ENCODE measurements at places on chromosomes 7 and 10.

DNA sequence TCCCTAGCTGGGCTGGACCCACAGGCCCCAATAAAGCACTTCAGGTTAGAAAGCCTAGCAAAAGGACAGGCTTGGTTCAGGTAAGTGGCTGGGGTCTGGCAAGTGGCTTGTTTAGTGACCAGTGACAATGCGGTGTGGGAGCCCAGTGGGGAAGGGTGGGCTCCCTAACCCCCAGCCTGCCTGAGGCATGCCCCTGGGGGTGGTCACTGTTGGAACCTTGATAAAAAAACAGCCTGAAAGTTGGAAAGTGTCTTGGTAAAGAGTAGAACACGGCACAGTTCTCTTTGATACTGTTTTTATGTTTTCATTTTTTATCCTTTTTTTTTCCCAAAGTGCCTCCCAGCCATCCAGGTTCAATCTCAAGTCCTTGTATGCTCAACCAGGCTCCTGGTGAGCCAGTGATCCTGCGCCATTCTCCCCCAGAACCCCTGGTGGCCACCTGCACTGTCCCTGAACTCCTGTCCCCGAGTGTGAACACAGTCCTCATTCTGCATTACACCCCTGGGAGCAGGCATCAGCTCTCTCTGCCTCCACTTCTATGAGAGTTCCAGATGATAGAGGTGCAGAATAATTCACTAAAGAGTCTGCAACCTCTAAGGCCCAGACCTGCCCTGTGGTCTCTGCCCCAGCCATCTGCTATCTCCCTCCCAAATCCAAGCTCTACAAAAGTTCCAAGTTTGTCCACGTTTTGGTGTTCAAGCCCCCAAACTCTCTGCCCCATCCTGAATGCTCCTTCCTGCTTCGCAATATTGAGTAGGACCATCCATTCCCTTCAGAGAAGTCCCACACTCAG is 15.0 kb upstream of the CXCL12 start:
- no peak for DNase-seq

GRCh38 chr10:106935978-106936451 is 228.5 kb downstream of the SORCS1 start:
- DNase-seq = no peak

GRCh38 chr7:150398108-150398964 is 19.2 kb downstream of the ZNF775 start:
- DNase-seq = no peak

- DNase-seq = no peak
These were observed 668.6 kb downstream of the NRG3 start for GRCh38 chr10:82543631-82544030.

DNA sequence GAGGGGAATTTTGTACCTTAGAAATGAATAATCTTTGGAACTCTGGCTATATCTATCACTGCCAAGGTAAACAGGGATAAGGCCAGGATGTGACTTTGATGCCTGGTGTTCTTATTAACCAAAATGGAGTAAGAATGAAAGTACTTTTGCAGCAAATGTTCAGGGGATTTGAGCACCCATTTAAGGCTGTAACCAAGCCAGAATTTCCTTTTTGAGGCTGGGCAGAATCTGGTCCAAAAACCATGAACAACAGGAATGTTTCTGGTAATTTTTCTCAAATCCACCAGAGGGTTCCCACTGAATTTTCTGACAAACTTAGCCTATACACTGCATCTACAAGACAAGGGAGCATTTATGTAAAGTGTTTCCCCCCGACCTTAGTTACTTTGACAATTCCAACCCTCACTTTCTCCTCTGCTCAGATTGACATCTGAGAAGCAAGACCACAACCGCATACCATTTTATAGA is 120.6 kb downstream of the BAMBI start:
- no peak for DNase-seq

GRCh38 chr10:58963723-58964124 is 212.7 kb upstream of the PHYHIPL start:
- DNase-seq = no peak

GRCh38 chr10:97025613-97026242 is 160.0 kb downstream of the SLIT1 start:
- DNase-seq = no peak

GRCh38 chr10:48934672-48935501 is 4.8 kb downstream of the LRRC18 start:
- no peak for DNase-seq

DNA sequence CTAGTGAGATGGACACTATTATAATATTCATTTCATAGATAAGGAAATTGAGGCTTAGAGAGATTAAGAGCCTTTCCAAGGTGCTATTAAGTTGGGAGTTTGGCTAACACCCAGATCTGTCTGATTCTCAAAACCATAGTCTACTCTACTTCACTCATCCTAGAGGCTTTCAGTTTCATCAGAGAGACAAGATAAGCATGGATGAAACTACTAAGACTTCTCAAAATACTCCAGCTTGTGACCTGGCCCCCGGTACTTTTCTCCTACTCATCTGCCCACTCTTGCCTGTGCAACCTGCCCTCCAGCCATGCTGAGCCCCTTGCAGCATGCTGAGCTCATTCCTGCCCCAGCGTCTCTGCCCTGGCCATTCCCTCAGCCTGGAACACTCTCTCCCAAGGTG is 12.2 kb upstream of the SLC35B4 start:
- no peak for DNase-seq

- DNase-seq = no peak
These were observed 695 bp upstream of the RBM28 start for GRCh38 chr7:128344431-128344774.

GRCh38 chr10:21340331-21340730 is 185.2 kb downstream of the SKIDA1 start:
- DNase-seq = no peak

DNA sequence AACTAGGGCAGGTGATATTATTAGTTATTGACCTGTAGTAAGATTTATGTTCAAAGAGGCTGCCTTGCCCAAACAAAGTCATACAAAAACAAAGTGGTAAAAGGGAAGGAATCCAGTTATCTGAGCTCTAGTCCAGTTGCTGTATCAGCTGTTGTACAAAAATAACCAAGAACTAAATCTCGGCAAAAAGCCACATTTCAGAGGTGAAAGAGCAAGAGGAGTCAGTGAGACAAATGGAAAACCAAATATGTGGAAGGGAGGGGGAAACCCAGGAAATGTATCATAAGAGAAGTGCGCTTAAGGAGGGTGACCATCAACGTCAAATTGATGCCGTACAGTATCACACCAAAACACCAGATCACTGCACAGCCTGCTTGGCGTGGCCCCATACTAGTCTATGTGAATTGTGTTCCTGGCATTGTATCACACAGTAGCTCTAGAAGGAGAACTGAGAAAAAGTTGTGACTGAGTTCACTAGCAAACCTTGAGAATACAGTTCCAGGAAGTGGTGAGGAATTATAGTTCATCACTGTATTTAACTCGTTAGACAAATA is 6.4 kb downstream of the AGBL3 start:
- DNase-seq = no peak

DNA sequence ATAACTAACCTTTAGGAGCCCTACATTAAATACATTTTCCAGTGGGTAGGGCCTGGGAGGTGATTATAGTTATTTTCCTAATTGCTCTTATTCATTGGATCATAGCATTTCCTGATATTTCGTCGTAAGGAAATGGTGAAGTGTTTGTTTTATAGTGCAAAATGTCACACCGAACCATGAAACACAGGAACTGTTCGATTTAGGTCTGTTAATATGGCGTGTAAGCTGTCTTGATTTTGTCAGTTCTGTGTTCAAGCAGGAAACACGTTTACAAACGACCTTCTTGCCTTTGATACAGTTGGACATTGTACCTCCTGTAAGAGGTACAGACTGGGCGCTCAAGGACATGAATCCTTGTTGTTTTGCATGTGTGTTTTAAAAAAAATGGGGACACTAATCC is 14.8 kb downstream of the RBM17 start:
- no peak for DNase-seq

DNA sequence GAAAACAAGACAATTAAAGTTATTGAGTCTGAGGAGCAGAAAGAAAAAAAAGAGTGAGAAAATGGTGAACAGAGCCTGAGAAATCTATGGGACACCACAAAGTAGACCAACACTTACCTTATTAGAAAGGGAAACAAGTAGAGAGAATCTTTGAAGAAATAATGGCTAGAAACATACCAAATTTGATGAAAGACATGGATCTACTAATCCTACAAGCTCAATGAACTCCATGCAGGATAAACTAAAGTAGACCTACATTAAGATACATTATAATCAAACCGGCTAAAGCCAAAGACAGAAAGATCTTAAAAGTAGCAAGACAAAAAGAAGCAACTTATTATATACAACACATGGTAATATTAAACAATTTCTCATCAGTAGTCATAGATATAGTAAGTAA is 782.3 kb upstream of the GHITM start:
- no peak for DNase-seq

GRCh38 chr7:66142334-66142733 is 27.7 kb downstream of the CRCP start:
- no peak for DNase-seq

GRCh38 chr7:16803881-16804673 is 722 bp downstream of the AGR2 start:
- no peak for DNase-seq

DNA sequence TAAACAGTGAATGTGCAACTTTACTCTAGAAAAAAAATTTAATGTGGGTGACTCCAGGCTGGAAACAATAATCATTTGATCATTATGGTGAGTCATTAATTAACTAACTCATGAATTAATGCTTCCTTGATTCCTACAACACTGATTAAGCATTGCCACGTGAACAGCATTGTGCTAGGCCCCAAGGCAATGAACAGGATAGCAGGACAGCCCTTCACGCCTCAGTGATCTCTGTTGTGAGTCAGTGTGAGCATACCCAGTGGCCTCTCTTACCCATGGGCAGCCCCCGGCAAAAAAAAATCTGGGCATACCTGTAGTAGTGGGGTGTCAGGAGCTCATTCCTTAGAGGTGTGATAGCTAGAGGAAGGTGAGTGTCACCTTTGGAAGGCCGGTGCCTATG is 76.0 kb downstream of the DENND2A start:
- no peak for DNase-seq

DNA sequence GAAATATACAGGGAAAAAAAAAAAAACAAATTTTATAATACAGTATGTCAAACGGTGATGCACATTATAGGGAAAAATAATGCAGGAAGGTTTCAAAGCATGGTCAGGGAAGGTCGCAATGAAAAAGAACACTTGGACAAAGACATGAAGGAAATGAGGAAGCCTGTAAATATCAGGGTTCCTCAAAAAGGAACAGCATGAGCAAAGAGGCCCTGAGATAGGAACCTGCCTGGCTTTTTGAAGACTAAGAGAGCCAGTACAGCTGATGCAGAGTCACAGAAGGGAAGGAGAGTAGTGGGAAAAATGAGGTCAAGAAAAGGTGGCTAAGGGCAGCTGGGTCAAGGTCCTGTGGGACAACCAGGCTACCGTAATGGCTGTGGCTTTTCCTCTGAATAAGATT is 1.9 kb downstream of the VPS41 start:
- no peak for DNase-seq

DNA sequence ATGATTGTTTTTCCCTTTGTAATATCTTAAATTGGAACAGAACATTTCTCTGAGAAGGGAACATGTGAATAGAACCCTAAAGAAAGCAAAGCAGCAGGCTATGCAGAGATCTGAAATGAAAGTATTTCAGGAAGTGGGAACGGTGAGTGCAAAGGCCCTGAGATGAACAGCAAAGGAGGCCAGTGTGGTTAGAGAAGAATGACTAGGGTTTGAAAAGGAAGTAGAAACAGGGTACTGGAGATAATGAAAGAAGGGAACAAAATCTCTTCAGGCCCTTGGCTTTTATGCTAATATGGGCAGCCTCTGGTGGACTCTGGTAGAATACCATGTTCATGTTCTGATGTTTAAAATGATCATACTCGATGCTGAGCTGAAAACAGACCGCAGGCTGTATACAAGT is 22.2 kb downstream of the ARHGAP21 start:
- DNase-seq = no peak

GRCh38 chr7:104927055-104927454 is 87.0 kb upstream of the KMT2E start:
- no peak for DNase-seq

GRCh38 chr7:82886324-82886723 is 276.4 kb downstream of the PCLO start:
- no peak for DNase-seq

GRCh38 chr7:30751696-30752273 is at the start of gene INMT:
TSS of gene INMT (plus strand) at chr7:30752135. CDS start at chr7:30752151, 16 bp downstream.
- no peak for DNase-seq

GRCh38 chr10:104680467-104681401 is 39.6 kb downstream of the SORCS3 start:
- no peak for DNase-seq

- DNase-seq = no peak
These were observed 62.0 kb downstream of the KIAA1549 start for GRCh38 chr7:138919216-138919615.

DNA sequence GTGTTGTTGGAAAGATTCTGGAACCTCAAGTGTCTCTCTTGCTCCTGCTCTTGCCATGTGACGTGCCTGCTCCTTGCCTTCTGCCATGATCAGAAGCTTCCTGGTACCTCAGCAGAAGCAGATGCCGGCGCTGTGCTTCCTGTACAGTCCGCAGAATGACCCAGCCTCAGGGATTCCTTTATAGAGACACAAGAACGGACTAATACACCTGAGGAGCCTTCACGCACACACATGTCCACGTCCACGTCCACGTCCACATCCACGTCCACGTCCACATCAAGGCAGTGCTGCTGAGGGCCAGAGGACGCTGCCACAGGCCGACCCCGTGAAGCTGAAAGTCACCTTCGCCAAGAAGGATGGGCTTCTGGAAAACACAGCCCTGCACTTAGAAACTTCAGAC is 190.1 kb downstream of the MAD1L1 start:
- DNase-seq = no peak

- no peak for DNase-seq
These were observed 22.8 kb downstream of the GNA12 start for GRCh38 chr7:2821161-2821841.

GRCh38 chr10:122864194-122864592 is 15.2 kb downstream of the FAM24B start:
- no peak for DNase-seq

DNA sequence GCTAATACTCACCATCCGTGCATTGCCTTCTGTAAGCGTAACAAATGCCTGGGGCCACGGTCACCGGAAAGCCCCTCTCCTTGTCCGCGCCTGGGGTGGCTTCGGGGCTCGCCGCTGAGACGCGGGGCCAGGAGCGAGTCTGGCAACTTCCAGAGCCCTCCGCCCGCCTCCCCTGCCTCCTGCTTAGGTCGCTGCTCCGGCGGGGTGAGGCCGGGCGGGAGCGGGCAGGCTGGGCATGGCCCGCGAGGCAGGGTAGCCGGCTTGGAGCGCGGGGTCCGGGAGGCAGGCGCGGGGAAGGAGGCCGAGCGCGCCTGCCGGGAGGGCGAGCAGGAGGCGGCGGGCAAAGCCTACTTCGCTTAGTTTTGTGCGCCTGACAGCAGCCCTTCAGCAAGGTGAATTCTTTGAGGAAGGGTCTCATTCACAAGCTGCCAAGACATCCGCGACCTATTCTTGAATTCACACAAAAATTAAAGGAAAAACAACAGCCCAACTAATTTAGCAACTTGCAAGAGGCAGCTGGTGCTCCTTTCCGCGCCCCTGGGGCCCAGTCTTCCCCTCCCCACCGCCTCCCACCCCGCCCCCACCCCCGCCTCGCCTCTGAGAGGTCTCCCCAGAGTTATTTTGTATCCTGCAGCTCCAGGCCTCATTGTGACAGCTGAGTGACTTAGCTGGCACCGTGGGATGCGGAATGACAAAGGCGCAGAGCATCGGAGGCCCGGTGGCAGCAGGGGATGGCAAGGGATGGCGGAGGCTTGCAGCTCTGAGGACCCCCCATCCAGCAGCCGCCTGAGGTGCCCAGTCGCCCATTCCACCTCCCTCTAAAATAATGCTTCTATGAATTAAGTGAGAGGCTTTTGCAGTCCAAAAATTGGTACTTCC is 12.8 kb upstream of the KAT6B start:
- no peak for DNase-seq

GRCh38 chr7:112167147-112167546 is 39.1 kb downstream of the DOCK4 start:
- no peak for DNase-seq

All from amniotic stem cell (primary cell).